ENCODE measurements at places on chromosomes 2 and 18.

DNA sequence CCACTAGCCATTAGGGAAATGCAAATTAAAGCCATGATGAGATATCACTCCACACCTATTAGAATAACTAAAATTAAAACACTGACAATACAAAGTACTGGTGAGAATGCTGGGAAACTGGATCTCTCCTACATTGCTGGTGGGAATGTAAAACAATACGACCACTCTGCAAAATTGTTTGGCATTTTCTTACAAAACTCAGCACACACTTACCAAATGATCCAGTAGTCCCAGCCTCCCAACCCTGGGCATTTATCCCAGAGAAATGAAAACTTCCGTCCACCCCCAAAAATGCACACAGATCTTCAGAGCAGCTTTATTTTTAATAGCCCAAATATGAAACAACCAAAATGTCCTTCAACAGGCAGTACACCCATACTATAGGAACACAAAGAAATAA lies 8.9 kb upstream of the TMSB10 start:
- no peak for DNase-seq

GRCh38 chr2:239833269-239834109 lies 191.7 kb downstream of the NDUFA10 start:
- no peak for DNase-seq

DNA sequence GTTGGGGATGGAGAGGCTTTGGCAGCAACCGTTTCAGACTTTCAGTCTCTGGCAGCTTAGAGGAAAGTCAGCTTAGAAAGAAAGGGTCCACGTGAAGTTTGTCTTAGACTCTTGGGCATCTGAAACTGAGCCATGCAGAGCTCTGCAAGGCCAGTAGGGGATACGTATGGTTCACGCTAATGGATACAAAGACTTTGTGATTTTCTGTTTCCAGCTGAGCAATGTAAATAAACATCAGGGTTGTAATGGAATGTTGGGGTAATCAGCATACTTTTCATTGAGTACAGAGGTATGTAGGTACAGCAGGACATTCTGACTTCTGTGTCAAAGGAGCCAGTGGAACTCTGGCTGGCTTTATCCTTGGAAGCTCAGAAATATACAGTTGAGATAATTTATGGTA lies 31.0 kb downstream of the RALB start:
- DNase-seq: peak; percentile 58

DNA sequence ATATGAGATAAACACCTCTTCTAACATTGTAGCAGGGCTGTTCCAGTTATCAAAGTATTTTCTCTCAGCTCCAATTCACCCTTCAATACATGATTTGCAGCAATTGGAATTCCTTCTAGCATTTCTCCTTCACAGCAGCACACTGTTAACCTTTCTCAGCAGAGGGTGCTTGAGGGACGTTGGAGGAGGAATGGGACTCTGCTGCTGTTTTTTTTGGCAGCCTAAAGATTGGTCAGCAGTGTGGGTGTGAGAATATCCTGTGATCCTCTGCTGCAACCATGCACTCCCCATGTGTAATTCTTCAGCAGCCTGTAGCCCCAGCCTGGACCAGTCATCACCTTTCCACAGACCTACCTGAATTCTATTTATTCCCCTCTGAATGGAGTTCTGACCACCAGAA lies 1708.9 kb upstream of the CELF4 start:
- no peak for DNase-seq

DNA sequence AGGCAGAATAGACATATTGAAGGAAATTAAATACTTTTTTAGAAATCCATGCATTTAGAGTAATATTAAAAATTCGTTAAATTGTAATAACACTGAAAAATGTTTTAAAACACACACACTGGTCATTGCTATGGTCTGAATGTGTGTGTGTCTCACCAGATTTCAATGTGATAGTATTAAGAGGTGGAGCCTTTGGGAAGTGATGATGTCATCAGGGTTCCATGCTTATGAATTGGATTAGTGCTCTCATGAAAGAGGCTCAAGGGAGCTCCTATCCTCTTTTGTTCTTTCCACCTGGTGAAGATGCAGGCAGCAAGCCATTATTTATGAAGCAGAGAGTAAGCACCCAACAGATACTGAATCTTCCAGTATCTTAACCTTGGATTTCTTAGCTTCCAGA lies 441.8 kb downstream of the CDH2 start:
- DNase-seq: no peak

DNA sequence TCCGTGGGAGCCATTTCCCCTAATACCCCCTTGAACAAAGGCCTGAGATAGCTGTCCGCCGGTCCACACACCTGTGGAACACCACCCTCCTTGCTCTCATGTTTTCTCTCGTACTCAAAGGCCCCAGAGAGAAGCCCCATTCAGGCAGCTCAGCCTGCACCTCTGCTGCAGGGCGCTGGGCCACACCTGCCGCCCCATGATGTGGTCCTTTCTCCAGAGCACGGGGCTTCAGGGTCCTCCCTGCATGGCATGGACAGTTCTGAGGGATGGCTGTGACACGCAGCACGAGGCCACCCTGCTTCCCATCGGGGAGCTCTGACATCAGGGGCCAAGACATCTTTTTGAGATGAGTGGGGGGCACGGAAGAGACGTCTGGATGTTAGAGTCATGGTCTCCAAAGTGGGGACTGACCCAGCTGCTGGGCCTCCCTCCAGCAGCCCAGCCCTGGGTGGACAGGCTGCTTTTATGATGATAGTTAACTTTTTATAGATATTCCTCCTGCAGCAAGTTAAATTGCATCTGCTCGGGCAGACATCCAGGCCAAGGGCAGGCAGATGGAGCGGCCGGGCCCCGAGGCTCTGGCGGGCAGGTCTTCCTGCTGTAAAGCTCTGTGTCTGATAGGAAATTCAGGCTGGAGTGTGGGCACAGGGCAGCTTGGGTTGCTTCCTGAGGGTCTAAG lies 56.7 kb downstream of the SDC1 start:
- DNase-seq: no peak

GRCh38 chr2:129909651-129910418 lies 69.6 kb upstream of the RAB6C start:
- DNase-seq: no peak

DNA sequence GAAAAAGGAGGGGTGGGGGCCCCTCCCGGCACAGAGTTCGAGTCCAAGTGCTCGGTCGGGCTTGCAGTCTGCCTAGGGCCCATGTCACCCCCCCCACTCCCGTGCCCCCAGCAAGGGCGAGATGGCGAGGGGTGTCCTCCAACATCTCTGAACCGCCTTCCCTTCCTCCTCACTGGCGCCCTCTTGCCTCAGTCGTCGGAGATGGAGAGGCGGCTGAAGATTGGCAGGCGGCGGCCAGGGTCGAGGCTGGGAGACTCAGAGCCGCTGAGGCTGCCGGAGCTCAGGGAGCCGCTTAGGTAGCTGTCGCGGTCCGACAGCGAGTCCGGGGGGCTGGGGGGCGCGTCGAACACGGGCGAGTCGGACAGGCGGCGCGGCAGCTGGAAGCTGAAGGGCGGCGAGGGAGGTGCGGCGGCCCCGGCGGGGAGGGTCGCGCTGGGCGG lies 2.3 kb downstream of the ZFP36L2 start:
- peak; percentile 91 for DNase-seq

- no peak for DNase-seq
Observed at GRCh38 chr2:220585241-220585640, 957.8 kb downstream of the SLC4A3 start.

DNA sequence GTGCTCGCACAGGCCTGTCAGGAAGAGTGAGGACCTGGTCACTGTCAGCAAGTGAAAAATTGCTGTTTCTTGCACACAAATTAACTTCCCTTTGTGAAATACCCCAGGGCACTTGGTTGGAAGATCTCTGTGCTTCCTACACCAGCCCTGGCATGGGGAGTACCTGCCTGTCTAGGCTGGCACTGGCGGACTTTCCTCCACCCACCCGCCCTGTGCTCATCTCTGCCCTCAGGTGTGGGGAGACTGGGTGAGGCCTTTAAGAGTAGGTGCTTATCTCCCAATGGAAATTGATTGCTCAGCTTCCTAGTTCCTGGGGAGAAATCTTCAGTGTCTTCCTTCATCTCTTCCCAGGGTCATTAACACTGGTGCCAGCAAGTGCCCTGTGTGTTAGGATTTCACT lies 42.1 kb downstream of the IMPA2 start:
- no peak for DNase-seq

GRCh38 chr2:112001942-112002341 lies 53.1 kb upstream of the TMEM87B start:
- no peak for DNase-seq

GRCh38 chr18:68623342-68623741 lies 91.6 kb downstream of the TMX3 start:
- peak; percentile 79 for DNase-seq
